ENCODE measurements at places on chromosomes 3 and 15.

DNA sequence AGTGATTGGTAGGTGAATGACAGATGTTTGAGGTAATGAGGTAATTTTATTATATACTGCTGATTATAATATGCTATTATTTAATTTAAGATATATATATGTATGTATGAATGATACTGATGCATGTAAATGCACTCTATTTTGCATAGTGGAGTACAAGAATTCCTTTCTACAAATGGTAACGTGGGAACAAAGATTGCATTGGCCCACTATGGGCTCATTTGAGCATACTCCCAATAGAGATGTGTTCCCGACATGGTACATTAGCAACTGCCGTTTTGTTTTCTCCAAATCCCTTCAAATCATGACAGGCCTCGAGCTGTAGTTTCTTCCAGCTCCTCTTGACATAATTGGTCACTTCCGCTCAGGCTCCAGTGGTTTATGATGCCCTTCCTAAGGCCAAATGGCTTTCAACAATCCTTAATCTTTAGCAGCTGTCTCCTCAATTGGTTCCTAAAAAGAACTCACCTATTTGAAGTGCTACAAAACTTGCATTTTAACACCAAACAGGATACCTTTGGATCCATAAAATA lies 266.1 kb downstream of the ADAMTSL3 start:
- DNase-seq, result no peak

DNA sequence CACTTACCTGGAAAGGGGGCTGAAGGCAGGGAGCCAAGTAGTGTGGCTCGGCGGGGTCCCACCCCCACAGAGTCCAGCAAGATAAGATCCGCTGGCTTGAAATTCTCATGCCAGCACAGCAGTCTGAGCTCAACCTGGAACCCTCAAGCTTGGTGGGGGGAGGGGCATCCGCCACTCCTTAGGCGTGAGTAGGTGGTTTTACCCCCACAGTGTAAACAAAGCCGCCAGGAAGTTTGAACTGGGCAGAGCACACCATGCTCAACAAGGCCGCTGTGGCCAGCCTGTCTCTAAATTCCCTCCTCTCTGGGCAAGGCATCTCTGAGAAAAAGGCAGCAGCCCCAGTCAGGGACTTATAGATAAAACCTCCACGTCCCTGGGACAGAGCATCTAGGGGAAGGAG lies 156.3 kb downstream of the KBTBD8 start:
- DNase-seq, result no peak

GRCh38 chr15:77738038-77738370 lies 105.3 kb upstream of the LINGO1 start:
- DNase-seq, result no peak

DNA sequence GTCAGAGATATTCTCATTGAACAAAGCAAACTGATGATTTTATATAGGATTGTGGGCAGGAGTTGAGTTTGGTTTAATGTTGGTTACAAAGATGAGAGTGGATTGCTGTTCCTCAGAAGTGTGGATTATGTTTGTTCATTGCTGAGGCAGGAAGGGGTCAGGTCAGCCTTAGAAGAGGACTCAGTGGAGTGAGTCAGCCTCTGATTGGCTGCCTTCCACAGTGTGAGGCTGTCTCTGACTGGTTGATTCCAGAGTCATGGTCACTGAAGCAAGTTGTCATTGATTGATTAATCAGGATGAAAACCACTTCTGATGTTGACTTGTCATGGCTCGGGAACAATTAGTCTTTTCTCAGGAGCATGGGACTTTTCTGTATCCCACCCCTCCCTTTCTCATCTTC lies 36.2 kb downstream of the KBTBD12 start:
- no peak for DNase-seq

DNA sequence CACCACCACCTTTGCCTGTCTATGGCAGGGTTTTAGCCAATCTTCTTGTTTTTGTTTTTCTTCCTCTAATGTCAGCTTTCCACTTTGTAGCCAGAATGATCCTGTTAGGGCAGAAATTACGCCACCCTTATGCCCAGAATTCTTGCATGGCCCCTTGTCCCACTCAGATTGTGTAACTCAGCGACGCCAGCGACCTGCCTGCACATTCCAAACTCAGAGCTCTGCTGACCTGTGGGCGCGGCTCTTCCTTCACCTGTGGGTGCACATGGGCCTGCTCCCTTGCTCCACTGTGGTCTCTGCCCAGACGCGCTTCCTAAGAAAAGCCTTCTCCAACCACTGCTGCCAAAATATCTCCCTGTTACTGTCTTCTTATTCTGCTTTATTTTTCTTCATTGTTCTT lies 45.0 kb downstream of the MED12L start:
- no peak for DNase-seq

GRCh38 chr3:108342837-108343486 lies 46.6 kb downstream of the HHLA2 start:
- no peak for DNase-seq

GRCh38 chr3:13608969-13609725 lies 60.2 kb downstream of the FBLN2 start:
- no peak for DNase-seq

- no peak for DNase-seq
Measured at GRCh38 chr3:58880182-58880581, 169.6 kb downstream of the CFAP20DC start.

GRCh38 chr3:99651531-99651930 lies 13.1 kb downstream of the COL8A1 start:
- no peak for DNase-seq

DNA sequence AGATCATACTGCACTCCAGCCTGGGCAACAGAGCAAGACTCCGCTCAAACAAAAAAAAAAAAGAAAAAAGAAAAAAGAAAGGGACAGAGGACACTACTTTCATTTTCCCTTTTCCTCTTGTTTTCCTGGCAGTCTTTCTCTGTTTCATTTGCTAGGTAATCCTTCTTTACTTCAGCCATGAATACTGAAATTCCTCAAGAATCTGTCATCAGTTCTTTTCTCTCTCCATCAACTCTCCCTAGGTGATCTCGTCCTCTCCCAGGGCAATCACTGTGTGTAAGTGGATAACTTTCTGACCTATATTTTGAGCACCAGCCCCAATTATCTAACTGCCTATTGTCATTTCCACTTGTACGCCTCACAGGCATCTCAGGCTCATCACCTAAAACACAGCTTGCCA lies 51.5 kb downstream of the TTC23 start:
- no peak for DNase-seq
